Gastrocnemius medialis (tissue), 4 donors: ENCODE measurements at places on chromosomes 11 and 22.

DNA sequence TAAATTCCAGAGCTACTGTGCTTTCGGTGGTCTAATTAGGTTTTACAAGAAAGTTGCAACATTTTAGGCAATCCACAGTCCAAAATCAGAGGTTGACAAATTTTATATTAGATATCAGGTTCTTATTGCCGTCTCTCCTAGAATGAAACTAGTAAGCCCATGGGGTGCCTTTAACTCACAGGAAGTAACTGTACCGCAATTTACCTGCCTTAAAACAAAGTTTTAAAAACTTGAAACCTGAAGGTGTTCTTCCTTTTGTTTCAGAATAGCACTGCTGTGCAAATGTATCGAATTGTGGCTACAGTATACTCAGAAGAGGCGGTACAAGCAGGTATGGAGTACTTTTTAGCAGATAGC is 77.2 kb downstream of the PISD start:
- DNase-seq: no peak

GRCh38 chr22:46062232-46062615 is 85.3 kb upstream of the WNT7B start:
- peak; percentile 5 for DNase-seq

GRCh38 chr11:44633641-44634040 is 68.2 kb downstream of the CD82 start:
- no peak for DNase-seq

DNA sequence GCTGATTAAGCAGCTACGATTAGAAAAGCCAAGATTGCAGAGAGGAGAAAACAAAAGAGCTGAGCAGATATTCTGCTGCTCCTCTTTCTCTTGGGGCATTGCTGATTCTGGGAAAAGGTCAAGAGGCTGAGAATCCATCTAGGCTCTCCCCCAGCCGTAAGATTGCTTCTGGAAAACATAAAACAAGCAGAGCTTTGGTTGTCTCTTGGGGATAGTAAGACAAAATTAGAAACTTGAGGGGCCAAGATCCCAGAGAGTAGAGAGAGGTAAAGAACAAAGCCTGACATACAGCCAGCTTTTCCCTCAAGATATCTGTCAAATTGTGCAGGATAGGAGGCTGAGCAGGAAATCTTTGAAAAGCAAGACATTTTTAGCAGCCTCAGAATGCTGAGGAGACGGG is 158.2 kb downstream of the TTC28 start:
- no peak for DNase-seq

DNA sequence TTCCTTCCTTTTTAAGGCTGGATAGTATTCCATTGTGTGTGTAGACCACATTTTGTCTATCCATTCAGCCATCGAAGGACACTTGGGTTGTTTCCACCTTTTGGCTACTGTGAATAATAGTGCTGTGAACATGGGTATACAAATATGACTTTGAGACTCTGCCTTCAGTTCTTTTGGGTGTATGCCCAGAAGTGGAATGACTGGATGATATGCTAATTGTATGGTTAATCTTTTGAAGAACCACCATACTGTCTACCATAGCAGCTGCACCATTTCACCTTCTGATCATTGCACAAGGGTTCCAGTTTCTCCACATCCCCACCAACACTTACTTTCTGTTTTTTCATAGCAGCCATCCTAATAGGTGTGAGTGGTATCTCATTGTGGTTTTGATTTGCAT is 30.3 kb downstream of the SGSM1 start:
- DNase-seq: no peak

DNA sequence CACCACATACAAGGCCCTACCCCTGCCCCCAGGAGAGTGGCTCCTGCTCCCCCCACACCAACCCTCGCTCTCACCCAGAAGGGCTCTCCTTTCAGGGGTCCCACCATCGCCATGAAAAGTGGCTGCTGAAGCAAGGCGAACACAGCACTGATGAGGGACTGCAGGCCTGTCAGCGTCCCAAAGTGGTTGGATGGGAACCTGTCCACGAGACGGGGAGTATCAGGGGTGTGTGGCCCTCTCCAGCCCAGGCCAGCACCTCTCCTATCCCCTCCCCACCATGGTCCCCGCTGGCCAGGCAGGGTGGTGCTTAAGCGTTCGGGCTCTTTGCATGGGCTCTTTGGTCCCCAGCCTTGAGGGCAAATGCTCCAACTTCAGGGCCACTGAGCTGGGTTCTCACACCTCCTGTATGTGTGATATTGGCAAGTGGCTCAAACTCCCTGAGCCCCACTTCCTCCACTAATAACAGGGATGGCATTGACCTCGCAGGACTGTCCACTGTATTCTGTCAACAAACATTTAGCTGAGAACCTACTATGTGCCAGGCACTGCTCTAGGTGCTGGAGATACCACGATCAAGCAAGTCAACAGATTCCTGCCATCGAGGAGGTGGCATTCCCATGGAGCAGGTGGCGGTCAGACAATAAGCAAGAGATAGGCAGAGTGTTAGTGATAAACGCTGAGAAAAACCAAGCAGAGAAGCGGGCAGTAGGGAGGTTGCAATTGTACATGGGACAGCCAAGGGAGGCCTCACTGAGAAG is 26.9 kb downstream of the RTN4RL2 start:
- no peak for DNase-seq

DNA sequence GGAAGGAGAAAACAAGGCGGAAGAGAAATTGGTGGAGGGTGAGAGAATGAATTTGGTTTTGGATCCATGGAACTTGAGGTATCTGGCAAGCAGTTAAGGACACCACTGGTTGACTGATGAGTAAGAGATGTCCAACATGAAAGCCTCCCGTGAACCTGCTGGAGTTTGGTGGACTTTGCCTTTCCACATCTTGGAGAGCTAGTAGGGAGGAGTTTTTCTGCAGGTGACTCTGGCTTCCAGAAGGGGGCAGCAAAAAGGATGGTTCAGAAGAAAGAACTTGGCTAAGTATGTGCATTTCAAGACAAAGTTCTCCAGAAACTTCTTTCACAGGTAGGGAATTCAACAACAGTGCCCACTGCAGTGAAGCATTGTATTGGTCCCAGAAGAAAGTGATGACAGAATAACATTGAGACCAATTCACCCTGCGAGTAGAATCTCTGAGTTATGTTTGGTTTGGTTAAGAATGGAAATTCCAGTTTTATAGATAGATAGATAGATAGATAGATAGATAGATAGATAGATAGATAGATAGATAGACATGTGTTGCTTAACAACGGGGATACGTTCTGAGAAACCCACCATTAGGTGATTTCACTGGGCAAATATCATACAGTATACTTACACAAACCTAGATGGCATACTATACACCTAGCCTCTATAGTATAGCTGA is 28.5 kb downstream of the DCDC1 start:
- DNase-seq: no peak
